ENCODE measurements at places on chromosomes 3 and 15. TPM values are rescaled to one million over a fixed set of nuclear protein-coding genes. Genes with fewer than 3 reads are reported as not detected.

A4GNT gene
- not detected for polyA plus RNA-seq

SAMMSON gene
- polyA plus RNA-seq = not detected

DLEC1 gene
- polyA plus RNA-seq = not detected

CD200R1 gene
- 3.1 TPM for polyA plus RNA-seq

KCNMB3 gene
- 24.6 TPM for polyA plus RNA-seq

XCR1 gene
- polyA plus RNA-seq = not detected

P2RY1 gene
- polyA plus RNA-seq = 11.5 TPM

KIF15 gene
- 0.28 TPM for polyA plus RNA-seq

ERICH6 gene
- not detected for polyA plus RNA-seq

PCBP4 gene
- 2.1 TPM for polyA plus RNA-seq

All from Purkinje cell (primary cell).